ENCODE measurements at places on chromosomes 7 and 10. TPM values are rescaled to one million over a fixed set of nuclear protein-coding genes. Genes with fewer than 3 reads are reported as not detected.

DNA sequence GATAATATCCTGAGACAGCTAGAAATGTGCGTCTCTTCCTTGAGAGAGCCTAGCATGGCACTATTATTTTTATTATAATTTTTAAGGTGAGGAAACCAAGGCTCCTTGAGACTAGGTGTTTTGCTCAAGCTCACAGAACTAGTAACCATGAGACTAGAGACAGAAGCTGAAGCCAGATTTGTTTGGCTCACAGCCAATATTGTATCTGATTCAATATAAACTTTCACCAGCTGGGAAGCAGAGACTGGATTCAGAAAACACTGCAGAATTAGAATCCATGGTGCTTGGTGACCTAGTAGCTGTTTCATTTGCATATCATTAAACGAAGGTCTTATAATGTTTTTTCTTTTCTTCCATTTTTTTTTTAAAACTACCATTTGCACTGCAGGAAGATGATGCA lies 64.4 kb downstream of the DNAJB9 start:
- DNase-seq: peak; percentile 24
- H3K4me1 ChIP-seq: peaks cover 10% of the 10 kb centered on the region
- H3K27me3 ChIP-seq: no peaks in the 10 kb centered on the region
- H3K4me3 ChIP-seq: no peak overlapping the region
- H3K36me3 ChIP-seq: no peaks in the 10 kb centered on the region

DNA sequence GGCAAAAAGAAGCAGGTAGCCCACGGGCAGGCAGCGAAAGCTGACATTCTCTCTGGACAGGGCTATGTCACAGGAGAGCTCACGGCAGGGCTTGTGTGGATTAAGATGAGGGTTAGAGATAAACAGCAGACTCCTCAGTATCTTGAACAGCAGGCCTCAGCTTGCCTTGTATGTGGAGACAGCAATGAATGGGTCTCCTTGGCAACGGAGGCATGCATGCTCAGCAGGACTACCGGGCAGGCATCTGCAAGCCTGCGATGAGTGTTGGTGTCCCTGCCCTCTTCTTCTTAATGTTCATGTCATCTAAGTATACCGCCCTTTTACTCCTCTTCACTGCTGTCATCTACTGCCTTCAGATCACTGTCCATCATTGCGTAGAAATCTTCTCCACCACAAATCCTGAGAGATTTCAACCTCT lies 81.9 kb upstream of the C1GALT1 start:
- peaks cover 28% of the 10 kb centered on the region for H3K4me1 ChIP-seq
- no peaks in the 10 kb centered on the region for H3K27me3 ChIP-seq
- no peak overlapping the region for H3K27ac ChIP-seq
- no peak for DNase-seq

GRCh38 chr10:11163780-11164550 lies 146.3 kb downstream of the CELF2 start:
- peak overlapping the region; percentile 89 for H3K27ac ChIP-seq
- H3K4me1 ChIP-seq: no peaks in the 10 kb centered on the region
- peak overlapping the region; percentile 58 for H3K4me3 ChIP-seq
- no peaks in the 10 kb centered on the region for H3K27me3 ChIP-seq
- peak; percentile 54 for DNase-seq

Gene C7orf57
- not detected for total RNA-seq

All from stomach (tissue), 19 donors.